Activated T-helper 17 cell treated with anti-CD3 and anti-CD28 coated beads, Interleukin-2, amount 50 U/mL, for 72 hours (primary cell): ENCODE measurements at places on chromosomes 12 and 14. TPM values are rescaled to one million over a fixed set of nuclear protein-coding genes. Genes with fewer than 3 reads are reported as not detected.

DNA sequence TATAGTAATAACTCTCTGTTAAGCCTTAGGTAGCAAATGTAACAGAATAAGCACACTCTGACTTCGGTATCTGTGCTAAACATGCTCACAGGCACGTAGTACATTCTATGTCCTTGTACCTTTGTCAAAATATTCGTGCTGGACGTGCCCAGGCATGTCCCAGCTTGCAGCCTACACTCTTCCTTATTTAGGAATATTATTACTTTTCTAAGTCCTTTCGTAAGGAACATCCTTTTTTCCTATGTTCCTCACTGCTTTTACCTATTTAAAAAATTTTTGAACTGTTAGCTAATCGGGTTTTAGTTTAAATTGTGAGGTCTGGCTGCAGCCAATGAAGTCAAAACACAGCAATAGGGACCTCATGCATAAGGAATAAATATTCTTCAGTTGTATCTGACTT, 24.1 kb upstream of the UBC start:
- ATAC-seq: peak; percentile 18

DNA sequence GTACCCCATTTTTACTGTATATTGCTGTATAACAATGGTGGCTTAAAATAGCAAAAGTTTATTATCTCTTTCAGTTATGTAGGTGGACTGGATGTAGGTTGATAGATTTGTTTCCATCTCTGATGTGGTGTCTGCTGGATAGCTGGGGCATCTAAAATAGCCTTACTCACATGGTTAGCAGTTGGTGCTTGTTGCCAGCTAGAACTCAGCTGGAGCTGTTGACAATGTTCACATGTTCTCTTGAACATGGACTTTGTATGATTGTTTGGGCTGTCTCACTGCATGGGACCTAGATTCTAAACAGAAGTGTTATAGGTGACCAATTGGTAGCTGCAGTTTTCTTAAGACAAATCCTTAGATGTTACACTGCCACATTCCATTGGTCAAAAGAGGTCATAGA, 126.9 kb downstream of the GPHN start:
- no peak for ATAC-seq

Gene TMEM179
- 0.26 TPM for total RNA-seq

DNA sequence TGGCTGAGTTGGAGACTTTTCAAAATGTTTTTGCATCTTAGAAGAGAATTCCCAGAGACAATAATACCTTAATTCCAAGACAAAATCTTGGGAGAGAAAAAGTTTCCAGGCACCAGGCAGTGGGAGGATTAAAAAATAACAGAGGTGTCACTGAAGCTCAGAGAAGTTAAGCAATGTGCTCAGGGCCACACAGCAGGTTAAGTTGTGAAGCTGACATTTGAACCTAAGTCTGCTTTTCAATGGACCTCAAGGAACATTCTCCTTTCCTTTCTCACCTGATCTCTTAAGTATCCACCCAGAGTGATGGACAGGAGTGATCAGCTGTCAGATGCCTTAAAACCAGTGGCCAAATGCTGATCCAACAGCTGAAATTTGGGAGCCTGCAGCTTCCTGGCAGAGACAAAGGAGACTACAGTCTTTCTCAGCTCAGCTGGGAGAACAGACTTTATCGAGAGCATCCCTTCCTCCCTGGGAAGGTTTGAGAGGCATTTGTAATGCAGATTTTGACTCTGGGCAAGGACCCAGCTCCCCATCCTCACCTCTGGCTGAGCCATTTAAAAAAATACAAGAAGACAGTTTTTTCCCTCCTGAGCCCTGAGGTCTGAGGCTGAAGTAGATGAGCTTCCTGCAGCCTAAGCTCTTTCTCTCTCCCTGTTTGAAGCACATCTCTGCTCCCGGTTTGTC, 174.9 kb upstream of the RPH3A start:
- ATAC-seq: no peak

Gene DPF3
- 0.30 TPM for total RNA-seq

Gene SYT1
- not detected for total RNA-seq

DNA sequence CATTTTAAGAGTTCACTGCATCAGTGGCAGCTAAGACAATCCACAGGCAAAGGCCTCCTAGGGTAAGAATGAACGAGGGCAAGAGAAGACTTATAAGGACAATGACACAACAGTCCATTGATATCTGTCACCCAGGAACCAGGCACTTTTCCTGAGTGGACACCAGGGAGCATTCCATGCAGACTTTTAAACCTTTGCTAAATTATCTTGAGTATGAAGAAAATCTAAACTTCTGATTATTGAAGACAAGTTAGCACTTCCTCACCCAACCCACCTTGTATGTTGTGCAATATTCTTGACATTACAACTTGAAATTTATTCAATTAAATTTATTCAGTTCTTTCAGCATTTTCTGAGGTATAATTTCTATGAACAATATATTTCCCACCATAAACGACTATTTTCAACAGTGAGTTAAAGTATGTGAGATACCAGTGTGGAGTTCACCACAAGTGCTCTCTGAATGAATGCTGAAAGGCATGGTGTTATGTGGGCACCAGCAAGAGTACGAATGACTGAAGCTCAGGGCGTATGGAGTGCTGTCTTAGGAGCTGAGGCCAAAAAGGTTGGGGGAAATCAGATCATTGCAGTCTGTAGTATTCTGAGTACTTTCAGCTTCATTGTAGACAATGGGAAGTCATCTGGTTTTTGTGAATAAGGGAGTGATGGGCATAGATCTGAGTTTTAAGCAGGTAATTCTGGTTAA, 124.3 kb upstream of the LMNTD1 start:
- ATAC-seq: no peak

DNA sequence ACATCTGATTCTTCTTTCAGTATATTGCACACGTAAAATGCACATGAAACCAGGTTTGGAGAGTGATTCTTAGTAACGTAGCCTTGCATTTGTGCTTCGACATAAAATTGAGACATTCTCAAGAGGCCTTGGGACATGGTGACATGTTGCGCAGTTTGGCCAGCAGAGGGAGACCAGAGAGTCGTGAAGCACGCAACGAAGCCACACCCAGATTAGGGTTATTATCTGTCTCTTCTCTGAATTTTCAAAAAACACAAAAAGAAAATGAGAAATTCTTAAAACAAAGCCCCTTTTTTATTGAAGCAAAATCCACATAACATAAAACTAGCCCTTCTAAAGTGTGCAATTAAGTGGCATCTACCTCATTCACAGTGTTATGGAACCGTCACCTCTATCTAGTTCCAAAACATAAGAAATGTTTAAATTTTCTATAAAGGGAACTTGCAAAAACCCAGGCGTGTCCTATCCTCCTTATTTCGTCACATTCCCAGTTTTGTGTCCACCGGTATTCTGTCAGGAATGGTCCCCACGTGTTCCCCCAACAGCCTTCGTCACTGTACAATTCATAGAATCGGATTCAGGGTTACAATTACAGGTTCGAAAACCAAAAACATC, 108.8 kb upstream of the ATF7IP start:
- peak; percentile 75 for ATAC-seq

GRCh38 chr12:28535216-28535615, 345.0 kb downstream of the CCDC91 start:
- ATAC-seq: no peak

- ATAC-seq: no peak
Observed at GRCh38 chr12:115341442-115341841, 657.5 kb upstream of the TBX3 start.

DNA sequence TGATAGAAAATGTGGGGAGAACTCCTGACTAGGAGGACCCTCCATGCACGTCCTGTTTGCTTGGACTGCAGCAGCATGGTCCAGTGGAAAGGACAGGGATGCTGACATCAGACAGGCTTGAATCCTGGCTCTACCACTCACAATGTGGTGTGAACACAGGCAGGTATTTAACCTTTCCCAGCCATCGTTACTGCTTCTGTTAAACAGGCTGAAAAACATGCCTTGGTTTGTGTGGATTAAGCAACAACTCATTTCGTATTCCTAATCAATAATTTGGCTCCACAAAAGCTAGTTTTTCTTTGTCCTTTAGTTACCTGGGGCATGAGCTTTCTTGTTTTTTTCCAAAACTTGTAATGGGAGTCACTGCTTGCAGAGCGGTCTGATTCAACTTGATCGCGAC, 41.0 kb downstream of the APPL2 start:
- no peak for ATAC-seq

- ATAC-seq: no peak
Observed at GRCh38 chr12:1197264-1198018, 206.4 kb downstream of the ERC1 start.

GRCh38 chr12:11727133-11727664, 77.7 kb downstream of the ETV6 start:
- ATAC-seq: peak; percentile 68

Gene C12orf60
- total RNA-seq: 2.6 TPM

DNA sequence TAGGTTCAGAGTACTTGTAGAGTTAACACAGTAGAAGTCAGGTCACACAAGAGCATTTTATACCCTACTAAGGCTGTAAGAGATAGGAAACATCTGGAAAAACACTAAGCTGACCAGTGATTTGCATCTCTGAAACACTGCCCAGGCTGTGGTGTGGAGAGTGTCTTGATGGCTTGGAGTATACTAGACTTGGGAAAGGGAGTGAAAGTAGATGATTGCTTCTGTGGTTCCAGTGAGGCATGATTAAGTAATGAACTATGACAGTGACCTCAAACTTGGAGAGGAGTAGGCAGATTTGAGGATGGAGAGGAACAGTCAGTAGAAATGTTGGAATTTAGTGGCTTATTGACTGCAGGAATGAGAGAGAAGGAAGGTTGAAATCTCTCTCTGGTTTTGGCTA, 201.2 kb downstream of the FLRT2 start:
- ATAC-seq: no peak

GRCh38 chr14:78253986-78254385, 83.8 kb downstream of the NRXN3 start:
- ATAC-seq: peak; percentile 84

- no peak for ATAC-seq
Observed at GRCh38 chr12:112413855-112414625, 4.6 kb upstream of the RPL6 start.

- ATAC-seq: no peak
Observed at GRCh38 chr14:105847400-105847799, 321.0 kb downstream of the TMEM121 start.

GRCh38 chr14:38103542-38104225, 104.0 kb upstream of the SSTR1 start:
- no peak for ATAC-seq

GRCh38 chr12:118637767-118638370, 261.5 kb downstream of the SUDS3 start:
- no peak for ATAC-seq

- ATAC-seq: peak; percentile 1
Observed at GRCh38 chr14:74083784-74084276, 423 bp downstream of the ALDH6A1 start.

Gene USP44
- 0.82 TPM for total RNA-seq

DNA sequence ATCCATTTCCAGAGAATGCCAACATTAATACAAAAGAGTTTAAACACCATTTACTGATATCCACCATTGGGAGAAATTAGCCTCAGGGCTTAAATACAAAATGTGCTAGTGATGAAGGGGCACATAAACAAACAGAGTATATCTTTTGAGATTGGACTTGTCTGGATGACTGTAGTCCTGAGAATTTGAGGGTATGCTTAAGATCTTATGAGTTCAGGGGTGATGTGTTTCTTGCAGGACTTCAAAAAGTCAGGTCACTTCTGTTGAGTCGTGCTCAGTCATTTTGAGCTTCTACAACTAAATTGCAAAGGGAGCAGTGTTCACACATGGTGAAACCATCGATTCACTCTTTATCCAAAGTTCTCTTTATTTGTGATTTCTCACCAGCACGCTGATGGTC, 425.7 kb downstream of the ATP23 start:
- no peak for ATAC-seq

DNA sequence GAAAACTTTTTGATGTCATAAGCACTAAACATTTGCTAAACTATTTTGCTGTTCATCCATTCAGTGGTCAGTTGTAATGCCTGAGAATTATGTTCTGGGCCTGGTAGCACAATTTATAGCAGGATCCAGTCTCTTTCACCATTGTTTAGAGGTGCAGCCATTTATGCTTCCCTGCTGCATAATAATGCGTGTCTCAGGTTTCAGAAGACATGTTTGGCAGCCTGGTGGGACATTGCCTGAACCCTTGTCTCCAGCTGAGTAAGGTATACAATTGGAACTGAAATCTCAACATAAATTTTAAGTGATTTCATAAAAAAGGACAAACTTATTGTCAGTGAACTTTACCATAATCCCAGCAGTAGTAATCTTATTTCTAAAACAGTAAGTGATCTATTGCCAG, 94.8 kb downstream of the POLR3B start:
- no peak for ATAC-seq

Gene IRF2BPL
- 14.2 TPM for total RNA-seq

Gene KCNC2
- not detected for total RNA-seq
